Activated naive CD8-positive, alpha-beta T cell treated with anti-CD3 and anti-CD28 coated beads for 36 hours (primary cell): ENCODE measurements at places on chromosomes 2 and 18. TPM values are rescaled to one million over a fixed set of nuclear protein-coding genes. Genes with fewer than 3 reads are reported as not detected.

DNA sequence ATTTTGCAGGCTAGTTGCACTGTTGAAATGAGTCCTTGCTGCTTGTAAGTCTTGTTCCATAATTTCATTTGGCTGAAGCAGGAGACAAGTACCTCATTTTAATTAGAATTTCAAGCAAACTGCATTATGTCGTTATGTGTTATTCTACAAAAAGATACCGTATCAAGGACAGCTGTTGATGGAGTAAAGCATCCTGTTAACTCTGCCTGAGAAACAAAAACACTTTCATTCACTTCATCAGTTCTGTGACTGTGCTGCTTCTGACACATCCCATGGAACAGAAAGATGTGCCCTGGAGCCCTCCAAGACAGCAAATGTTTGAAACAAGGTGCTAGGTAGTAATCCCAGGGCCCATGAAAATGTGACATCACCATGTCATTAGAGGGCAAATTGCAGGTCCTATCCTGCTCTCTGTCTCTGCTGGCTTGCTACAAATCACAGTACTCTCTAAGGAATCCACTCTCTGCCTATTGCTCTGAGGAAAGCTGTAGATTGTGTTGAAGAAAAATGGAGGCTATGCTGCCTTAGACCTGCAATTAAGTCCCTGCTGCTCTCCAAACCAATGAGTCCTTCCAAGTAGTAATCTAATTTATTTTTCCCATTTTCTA, 209.7 kb upstream of the PARD3B start:
- no peak for DNase-seq

DNA sequence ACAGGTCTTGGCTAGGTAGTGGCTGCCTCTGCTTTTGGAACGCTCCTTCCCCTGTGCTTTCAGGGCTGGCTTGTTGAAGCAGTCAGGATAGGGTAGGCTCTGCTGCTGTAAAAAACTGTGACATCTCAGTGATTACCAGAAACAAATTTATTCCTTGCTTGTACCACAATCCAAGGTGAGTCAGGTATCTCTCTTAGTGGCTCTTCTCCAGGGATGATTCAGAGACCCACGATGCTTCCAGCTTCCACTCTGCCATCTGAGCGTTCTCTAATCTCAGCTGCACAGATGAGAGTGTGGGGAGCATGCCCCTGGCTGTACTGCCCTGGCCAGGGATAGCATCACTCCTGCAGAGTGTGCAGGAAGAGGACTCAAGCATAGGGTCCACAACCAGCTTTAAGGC, 174.9 kb downstream of the VAPA start:
- no peak for DNase-seq

GRCh38 chr2:86000938-86001312, 104.8 kb downstream of the POLR1A start:
- no peak for DNase-seq

GRCh38 chr2:96106991-96107707, 9.2 kb downstream of the ADRA2B start:
- no peak for DNase-seq

- DNase-seq = no peak
Measured at GRCh38 chr2:181910028-181910831, 18.7 kb downstream of the ITPRID2 start.

GRCh38 chr2:158205215-158205614, 103.5 kb downstream of the UPP2 start:
- DNase-seq = no peak

GRCh38 chr2:105894327-105894944, 149.7 kb downstream of the NCK2 start:
- DNase-seq = no peak

DNA sequence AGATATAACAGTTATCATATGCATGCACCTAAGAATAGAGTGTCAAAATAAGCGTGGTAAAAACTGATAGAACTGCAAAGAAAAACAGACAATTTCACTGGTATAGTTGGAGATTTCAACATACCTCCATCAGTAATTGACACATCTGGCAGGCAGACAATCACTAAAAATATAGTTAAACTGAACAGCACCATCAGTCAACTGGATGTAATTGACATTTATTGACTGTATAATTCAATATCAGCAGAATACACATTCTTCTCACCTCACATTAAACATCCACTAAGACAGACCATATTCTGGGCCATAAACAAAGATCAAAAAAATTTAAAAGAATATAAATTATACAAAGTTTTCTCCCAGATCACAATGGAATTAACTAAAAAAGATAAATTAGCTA, 378.5 kb upstream of the RGPD4 start:
- DNase-seq = no peak

DNA sequence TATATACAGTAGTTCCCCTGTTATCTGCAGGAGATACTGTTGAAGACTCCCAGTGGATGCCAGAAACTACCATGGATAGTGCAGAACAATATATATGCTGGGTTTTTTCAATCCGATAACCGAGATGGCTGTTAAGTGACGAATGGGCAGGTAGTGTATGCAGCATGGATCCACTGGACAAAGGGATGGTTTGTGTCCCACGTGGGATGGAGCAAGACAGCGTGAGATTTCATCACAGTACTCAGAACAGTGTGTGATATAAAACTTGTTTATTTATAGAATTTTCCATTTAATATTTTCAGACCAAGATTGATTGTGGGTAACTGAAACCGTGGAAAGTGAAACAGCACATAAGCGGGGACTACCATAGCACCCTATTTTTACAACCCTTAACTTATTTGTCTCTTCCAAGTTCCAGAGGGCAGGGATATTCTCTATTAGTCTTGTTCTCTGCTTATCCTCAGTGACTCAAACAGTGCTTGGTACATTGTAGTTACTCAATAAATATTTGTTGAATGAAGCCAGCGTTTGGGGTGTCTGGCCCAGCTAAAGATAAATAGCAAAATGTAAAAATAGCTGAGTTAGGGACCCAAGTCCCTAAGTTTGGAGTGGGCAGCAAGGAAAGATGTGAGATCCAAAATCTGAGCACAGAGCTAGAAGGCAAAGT, 50.0 kb downstream of the RHBDD1 start:
- DNase-seq = no peak

GRCh38 chr2:61419570-61419969, 51.3 kb downstream of the USP34 start:
- DNase-seq = no peak

The HMSD gene
- 1.8 TPM for total RNA-seq

- no peak for DNase-seq
Measured at GRCh38 chr2:156675896-156676295, 239.7 kb downstream of the GPD2 start.

DNA sequence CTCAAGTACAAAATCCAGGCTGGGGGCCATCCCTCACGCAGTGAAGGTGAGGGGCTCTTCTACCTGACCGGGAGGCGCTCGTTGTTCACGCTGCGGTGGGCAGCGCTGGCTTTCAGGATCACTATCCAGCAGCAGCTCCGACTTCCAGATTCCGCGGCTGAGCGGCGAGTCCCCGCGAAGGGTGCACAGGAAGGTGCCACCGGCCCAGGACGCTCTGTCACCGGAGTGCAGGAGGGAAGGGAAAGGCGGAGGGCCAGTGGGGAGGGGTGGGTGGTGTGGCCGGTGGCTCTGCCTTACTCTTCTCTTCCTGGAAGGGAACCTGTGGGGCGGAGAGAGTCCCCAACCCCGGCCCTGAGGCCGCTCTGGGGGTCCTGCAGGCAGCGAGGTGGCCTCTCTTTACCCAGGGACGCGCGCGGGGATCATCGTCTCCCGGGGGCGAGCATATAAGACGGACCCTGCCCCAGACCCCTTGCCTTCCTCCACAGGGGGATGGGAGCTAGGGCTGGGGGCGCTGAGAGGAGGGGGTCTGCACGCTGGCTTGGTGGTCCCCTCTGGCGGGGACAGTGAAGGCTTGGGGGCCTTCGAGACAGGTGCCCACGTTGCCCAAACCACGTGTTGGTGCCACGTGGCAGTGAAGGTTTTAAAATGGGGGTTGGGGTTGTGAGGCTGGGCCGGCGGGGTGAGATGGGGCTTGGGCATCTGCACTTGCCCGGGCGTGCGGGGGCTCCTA, 26.9 kb upstream of the HS6ST1 start:
- DNase-seq = no peak

DNA sequence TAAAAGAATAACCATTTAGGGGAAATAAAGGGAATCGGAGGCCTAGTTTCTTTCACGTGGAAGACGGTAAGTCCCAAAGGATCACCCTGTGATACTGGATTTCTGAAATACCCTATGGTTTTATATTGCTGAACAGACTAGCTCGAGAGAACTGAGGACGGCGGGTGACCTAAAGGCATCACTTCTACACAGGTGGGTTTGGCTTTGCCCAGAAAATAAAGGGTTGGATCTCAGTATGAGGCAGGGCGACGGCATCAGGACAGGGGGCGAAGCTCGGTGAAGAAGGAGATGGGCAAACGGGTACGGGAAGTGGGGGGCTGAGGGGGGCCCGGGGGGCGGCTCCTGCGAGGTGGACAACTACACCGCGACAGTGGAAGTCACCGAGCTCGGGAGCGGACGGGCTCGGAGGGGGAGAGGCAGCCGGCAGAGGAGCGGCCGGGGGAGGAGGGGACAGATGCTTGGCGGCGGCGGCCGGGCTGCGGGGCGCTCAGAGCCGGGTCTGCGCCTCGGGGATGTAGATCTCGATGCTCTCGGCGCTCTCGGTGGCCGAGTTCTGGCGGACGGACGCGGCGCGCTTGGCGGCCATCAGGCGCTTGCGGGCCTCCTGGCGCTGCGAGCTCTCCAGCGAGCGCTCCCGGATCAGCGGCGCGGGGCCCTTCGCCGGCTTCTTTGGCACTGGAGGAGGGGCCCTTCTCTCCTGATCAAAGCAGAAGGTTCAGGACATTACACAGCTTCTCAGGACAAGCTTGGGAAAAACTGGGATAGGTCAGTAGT, 48.9 kb downstream of the TGIF1 start:
- peak; percentile 23 for DNase-seq

GRCh38 chr2:233556881-233557736, 9.5 kb downstream of the USP40 start:
- DNase-seq = no peak

The DNAH6 gene
- 0.21 TPM for total RNA-seq

DNA sequence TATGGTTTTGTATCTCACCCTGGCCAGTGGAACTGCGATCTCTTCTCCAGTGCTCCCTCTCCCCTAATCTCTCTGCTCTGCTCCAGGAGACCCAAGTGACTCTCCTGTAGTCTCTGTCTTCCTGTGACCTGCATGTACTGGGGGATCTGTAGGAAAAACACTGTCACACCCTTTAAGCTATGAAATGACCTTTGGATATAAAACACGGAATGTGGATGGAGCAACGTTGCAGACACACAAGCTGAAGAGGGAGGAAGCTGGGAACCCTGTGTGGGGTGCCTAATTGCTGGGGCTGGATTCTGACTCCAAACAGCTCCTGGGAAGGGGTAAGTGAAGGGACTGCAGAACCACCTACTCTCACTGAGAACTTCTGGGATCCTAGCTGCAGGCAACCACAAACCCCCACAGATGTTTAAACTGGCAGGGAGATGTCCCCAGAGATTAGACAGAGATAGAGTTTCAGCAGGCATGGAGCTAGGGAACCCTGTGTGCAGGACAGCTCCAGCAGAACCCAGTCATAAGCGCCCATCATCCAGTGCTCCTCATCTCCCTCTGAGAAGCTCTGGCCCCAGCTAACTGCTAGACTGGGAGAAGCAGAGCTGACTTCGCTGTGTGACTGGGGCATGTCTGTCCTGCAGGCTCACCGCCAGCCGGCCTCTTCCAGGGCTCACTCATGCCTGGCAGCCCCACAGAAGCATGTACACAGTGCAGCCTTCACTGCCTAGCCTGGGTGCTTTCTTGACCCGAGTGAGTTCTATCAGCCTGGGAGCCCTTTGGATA, 482.7 kb upstream of the SETBP1 start:
- no peak for DNase-seq

DNA sequence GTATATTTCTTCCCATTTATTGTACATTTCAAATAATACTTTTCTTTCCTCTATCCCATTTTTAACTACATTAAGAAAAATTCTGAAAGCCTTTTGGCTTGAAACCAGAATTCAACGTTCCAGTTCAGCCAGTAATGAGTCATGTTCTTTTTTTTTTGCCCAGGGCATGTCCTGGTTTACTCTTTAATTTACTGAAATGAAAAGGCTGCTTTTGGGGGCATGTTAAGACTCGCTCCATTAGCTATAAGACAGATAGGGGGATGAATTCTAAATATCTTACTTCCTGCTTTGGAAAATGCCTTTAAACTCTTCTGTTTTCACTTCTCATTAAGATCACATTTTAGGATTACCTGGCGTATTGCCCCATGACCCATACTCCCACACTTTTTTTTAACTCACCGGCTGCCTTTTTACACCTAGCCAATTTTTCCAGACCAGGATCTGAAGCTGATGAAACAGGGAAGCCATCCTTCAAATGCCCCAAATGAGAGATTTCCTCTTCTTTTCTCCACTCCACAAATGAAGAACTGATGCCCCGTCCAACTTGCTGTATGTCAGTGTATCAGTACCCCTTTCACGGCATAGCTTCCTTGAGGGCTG, 585 bp downstream of the ABCA12 start:
- no peak for DNase-seq

DNA sequence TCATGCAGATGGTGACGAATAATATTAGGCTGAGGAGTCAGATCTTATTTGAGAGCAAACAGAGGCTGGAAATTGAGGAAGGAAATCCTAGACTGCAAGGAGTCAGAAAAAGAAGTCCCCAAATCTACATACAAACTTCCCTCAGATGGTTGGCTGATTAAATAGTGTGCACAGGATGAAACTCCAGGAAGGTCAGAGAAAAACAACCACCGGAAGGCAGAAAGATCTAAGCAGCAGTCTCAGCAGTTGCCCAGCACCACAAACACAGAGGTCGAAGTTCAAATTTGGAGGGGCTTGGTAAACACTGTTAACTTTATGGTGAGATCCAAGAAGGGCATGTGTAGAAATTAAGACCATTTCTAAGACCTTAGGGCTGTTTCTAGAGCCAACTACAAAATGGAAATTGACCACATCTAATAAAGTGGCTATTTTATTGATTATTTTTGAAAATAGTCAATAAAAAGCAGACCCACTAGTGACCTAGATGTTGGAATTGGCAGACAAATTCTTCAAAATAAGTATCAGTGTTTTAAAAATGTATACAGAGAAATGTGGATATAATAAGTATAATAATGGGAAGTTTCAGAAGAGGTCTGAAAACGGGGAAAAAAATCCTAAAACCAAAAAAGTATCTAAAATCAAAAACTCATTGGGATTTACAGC, 134.8 kb downstream of the GALNT1 start:
- no peak for DNase-seq

The SEMA4C gene
- total RNA-seq = 5.9 TPM

The GALNT13 gene
- total RNA-seq = 0.16 TPM

DNA sequence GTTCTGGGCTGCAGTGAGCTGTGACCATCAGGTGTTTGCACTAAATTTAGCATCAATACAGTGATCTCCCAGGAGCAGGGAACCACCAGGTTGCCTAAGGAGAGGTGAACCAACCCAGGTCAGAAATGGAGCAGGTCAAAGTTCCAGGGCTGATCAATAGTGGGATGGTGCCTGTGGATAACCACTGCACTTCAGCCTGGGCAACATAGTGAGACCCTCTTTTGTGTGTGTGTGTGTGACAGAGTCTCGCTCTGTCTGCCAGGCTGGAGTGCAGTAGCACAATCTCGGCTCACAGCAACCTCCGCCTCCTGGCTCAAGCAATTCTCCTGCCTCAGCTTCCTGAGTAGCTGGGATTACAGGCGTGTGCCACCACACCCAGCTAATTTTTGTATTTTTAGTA, 163.7 kb upstream of the SERTAD2 start:
- DNase-seq = no peak

- DNase-seq = no peak
Measured at GRCh38 chr2:168062054-168062453, 185.3 kb downstream of the STK39 start.

The RIT2 gene
- total RNA-seq = not detected
